ENCODE measurements at places on chromosomes 7 and 10. TPM values are rescaled to one million over a fixed set of nuclear protein-coding genes. Genes with fewer than 3 reads are reported as not detected.

DNA sequence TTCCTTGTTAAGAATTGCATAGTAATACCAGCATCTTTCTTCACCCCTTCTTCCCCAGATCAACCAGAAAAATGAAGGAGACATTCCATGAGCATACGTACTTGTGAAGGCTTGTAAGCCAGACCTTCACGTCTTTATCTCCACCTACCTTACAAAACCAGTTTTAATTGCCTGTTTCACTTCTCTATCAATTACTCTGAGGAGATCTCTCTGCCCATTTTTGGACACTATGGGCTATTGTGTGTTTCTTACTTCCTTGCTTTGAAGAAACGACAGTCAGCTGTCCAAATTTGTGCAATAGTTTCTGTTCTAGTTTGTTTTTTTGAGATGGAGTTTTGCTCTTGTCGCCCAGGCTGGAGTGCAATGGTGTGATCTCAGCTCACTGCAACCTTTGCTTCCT, 349.7 kb upstream of the MBL2 start:
- H3K4me3 ChIP-seq: no peak overlapping the region
- H3K27me3 ChIP-seq: no peaks in the 10 kb centered on the region
- no peak overlapping the region for H3K27ac ChIP-seq
- DNase-seq: no peak

GRCh38 chr7:142865766-142866165, 10.9 kb downstream of the EPHB6 start:
- no peaks in the 10 kb centered on the region for H3K27me3 ChIP-seq
- H3K4me1 ChIP-seq: no peaks in the 10 kb centered on the region

GRCh38 chr7:71613313-71613712, 481.4 kb downstream of the GALNT17 start:
- H3K27me3 ChIP-seq: no peaks in the 10 kb centered on the region
- DNase-seq: no peak
- no peaks in the 10 kb centered on the region for H3K36me3 ChIP-seq
- no peak overlapping the region for H3K27ac ChIP-seq
- H3K4me1 ChIP-seq: no peaks in the 10 kb centered on the region
- H3K4me3 ChIP-seq: no peak overlapping the region

GRCh38 chr7:158037211-158037610, 550.4 kb downstream of the PTPRN2 start:
- no peaks in the 10 kb centered on the region for H3K36me3 ChIP-seq
- no peak for DNase-seq
- H3K27ac ChIP-seq: no peak overlapping the region
- no peaks in the 10 kb centered on the region for H3K27me3 ChIP-seq

GRCh38 chr10:7279303-7279702, 131.5 kb downstream of the SFMBT2 start:
- no peaks in the 10 kb centered on the region for H3K27me3 ChIP-seq
- peaks cover 9% of the 10 kb centered on the region for H3K36me3 ChIP-seq
- H3K4me1 ChIP-seq: peaks cover 3% of the 10 kb centered on the region
- H3K27ac ChIP-seq: no peak overlapping the region

- no peaks in the 10 kb centered on the region for H3K36me3 ChIP-seq
- H3K4me1 ChIP-seq: peaks cover 17% of the 10 kb centered on the region
- H3K4me3 ChIP-seq: no peak overlapping the region
- H3K27me3 ChIP-seq: peaks cover 14% of the 10 kb centered on the region
- DNase-seq: no peak
Measured at GRCh38 chr10:48523820-48524758, 80.8 kb downstream of the ARHGAP22 start.

GRCh38 chr10:86353506-86354485, 12.8 kb downstream of the GRID1 start:
- H3K4me1 ChIP-seq: peaks cover 29% of the 10 kb centered on the region
- DNase-seq: no peak
- no peaks in the 10 kb centered on the region for H3K27me3 ChIP-seq
- H3K27ac ChIP-seq: no peak overlapping the region
- H3K4me3 ChIP-seq: no peak overlapping the region

DNA sequence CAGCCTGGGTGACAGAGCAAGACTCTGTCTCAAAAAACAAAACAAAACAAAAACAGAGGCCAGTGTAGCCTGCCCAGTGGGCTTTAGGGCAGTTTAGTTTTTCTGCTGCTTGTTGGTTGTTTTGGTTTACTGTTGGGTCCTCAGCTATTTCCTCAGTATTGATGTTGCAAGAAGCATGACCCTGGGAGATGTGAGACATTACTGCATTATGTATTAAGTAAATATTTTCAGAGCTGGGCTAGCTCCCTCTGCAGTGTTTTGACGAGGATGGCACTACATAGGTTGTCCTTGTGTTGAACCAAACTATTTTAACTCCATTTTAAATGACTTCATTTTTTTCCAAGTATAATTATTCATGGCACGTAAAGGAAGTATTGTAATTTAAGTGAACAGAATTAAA, 4.8 kb downstream of the AKAP9 start:
- H3K27me3 ChIP-seq: no peaks in the 10 kb centered on the region
- peaks cover 3% of the 10 kb centered on the region for H3K4me1 ChIP-seq
- no peaks in the 10 kb centered on the region for H3K36me3 ChIP-seq
- no peak overlapping the region for H3K4me3 ChIP-seq
- H3K27ac ChIP-seq: no peak overlapping the region
- DNase-seq: no peak

DNA sequence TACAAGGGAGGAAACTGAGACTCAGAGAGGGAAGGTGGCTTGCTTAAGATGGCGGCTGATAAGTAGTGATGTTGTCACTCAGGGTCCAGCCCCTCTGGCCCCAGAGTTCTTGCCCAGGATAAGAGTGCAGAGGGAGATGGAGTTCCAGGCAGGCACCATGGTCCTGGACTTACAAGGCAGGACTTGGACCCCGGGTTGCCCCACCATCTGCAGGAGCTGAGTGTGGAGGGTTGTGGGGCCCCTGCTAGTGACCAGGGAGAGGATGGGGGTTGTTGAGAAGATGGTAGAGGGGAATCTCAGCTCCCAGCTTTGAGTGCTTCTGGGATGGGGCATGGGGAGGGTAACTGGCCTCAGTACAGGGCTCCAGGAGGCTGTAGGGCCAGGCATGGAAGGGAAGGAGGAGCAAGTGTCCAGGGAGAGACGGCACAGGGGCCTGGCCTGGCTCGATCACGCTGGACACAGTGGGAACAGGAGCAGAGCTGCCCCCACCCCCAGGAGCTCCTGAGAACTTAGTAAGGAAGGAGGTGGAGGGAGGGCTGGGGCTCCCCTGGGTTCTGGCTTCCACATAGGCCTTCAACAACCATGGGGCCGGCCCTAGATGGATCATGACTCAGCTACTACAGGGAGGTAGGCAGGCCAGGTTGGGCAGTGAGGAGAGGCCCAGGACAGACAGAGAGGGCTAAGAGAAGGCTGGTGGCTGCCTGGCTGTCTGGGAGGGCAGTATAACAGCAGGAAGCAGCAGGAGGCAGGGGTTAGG, 28.2 kb downstream of the PPIF start:
- no peaks in the 10 kb centered on the region for H3K27me3 ChIP-seq
- DNase-seq: no peak
- no peaks in the 10 kb centered on the region for H3K36me3 ChIP-seq
- no peak overlapping the region for H3K27ac ChIP-seq

GRCh38 chr7:148049068-148049467, 541.5 kb upstream of the C7orf33 start:
- H3K4me3 ChIP-seq: no peak overlapping the region
- no peaks in the 10 kb centered on the region for H3K27me3 ChIP-seq
- H3K27ac ChIP-seq: no peak overlapping the region
- no peaks in the 10 kb centered on the region for H3K36me3 ChIP-seq
- no peaks in the 10 kb centered on the region for H3K4me1 ChIP-seq

DNA sequence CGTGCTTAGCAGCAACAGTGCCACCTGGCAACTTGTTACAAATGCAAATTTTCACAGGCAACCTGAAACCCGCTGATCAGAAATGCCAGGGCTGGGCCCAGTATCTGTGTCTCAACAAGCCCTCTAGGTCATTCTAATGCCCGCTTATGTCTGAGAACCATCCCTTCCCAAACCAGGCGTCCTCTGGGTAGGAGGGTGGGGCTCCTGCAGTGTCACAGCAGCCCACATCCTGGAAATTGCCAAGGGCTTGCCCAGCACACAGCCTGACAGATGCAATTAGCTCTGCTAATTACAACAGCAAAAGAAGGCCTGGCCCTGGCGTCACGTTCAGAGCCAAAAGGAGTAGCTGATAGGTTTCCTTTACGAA, 15.9 kb downstream of the ITPRIP start:
- peaks cover 94% of the 10 kb centered on the region for H3K4me1 ChIP-seq
- peak overlapping the region; percentile 94 for H3K27ac ChIP-seq
- peak; percentile 51 for DNase-seq
- peaks cover 3% of the 10 kb centered on the region for H3K36me3 ChIP-seq

- no peak overlapping the region for H3K27ac ChIP-seq
- no peak for DNase-seq
- no peaks in the 10 kb centered on the region for H3K36me3 ChIP-seq
- H3K4me1 ChIP-seq: peaks cover 32% of the 10 kb centered on the region
- peaks cover 58% of the 10 kb centered on the region for H3K27me3 ChIP-seq
Measured at GRCh38 chr10:110160081-110160480, 47.3 kb upstream of the MXI1 start.

DNA sequence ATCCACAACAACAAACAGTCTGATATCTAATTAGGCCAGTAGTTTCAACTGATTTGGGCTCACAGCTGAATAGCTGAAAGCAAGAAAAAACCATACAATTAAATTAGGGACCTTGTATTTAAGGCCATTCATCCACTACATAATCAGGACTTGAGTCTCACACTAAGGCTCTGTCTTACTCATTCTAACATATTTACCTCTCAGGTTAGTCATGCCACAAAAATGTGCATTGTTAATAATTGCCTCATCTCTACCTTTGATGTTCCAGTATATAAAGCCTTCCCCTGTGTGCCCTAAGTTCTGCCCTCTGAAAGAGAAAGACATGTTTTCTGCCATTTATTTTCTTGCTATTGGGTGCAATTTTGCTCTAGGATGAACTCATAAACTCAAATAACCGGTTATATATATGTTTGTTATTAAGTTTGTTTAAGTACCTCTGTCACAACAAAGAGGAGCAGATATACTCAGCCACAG, 5.3 kb upstream of the C1GALT1 start:
- H3K36me3 ChIP-seq: peaks cover 2% of the 10 kb centered on the region
- peaks cover 12% of the 10 kb centered on the region for H3K4me1 ChIP-seq
- no peaks in the 10 kb centered on the region for H3K27me3 ChIP-seq
- no peak overlapping the region for H3K27ac ChIP-seq

DNA sequence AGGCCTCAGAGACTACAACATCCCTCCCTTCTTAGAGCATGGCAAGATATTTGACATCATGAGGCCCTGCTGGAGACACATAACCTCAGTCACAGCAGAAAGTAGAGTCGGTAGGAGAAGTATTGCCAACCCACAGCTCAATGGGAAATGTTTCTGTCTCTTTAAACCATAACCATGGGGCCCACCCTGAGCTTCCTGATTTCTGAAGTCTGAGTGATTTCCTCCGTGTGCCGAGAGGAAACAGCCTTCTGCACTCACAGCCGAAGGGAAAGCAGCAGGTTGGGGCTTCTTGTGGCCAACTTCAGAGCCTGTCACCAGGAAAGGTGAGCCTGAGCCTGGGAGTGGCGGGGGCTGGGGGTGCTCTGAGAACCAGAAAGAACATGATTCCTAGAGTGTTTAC, at the start of gene GIMAP1:
GIMAP1 (plus strand) TSS at position 246 of the 400 bp plus-strand sequence. CDS start 2,435 bp downstream, outside the sequence.
- H3K36me3 ChIP-seq: peaks cover 27% of the 10 kb centered on the region
- H3K27ac ChIP-seq: peak within 1 kb of the TSS; percentile 79
- DNase-seq: peak; percentile 27
- H3K4me1 ChIP-seq: peaks cover 46% of the 10 kb centered on the region

DNA sequence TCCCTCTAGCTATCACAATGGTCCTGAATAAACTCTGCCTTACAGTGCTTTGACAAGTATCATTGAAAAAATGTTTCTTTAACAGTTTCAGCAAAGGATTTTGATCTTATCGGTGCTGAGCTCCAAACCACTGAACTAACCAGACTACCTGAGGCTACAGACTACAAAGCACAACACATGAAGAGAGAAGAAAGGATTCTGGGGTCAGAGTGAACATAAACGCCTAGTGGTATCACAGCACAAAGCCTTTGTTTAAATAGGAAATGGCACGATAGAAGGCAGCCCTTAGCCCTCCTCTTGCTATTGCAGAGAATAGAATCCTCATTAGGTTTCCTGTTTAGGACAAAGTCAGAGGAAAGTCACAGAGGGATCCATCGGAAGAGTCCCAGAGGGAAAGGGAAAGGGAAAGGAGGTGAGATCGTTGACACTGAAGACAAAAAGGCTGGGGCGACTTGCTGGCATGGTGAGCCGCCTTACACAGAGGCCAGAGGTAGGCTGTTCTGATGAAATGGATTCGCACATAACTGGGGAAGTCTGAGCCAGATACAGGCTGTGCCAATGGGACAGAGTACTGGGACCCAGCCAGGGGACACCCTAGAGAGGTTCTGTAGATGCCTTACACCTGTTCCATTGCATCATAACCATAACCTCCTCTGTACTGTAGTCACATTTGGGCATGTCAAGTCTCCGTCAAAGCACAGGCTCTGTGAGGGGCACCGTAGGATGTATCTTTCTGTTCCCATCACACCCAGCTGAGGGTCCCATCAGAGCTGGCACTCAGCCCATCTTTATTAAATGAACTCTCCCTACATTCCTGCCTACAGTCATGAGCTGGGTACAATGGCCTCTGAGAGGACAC, 71.5 kb downstream of the XPNPEP1 start:
- no peaks in the 10 kb centered on the region for H3K27me3 ChIP-seq
- no peak overlapping the region for H3K4me3 ChIP-seq
- H3K36me3 ChIP-seq: no peaks in the 10 kb centered on the region
- DNase-seq: no peak
- H3K4me1 ChIP-seq: peaks cover 8% of the 10 kb centered on the region
- no peak overlapping the region for H3K27ac ChIP-seq

GRCh38 chr10:79148452-79149344, 79.9 kb downstream of the ZMIZ1 start:
- H3K4me1 ChIP-seq: peaks cover 79% of the 10 kb centered on the region
- H3K27me3 ChIP-seq: no peaks in the 10 kb centered on the region
- H3K36me3 ChIP-seq: no peaks in the 10 kb centered on the region
- DNase-seq: no peak
- H3K27ac ChIP-seq: peak overlapping the region; percentile 29
- H3K4me3 ChIP-seq: no peak overlapping the region

DNA sequence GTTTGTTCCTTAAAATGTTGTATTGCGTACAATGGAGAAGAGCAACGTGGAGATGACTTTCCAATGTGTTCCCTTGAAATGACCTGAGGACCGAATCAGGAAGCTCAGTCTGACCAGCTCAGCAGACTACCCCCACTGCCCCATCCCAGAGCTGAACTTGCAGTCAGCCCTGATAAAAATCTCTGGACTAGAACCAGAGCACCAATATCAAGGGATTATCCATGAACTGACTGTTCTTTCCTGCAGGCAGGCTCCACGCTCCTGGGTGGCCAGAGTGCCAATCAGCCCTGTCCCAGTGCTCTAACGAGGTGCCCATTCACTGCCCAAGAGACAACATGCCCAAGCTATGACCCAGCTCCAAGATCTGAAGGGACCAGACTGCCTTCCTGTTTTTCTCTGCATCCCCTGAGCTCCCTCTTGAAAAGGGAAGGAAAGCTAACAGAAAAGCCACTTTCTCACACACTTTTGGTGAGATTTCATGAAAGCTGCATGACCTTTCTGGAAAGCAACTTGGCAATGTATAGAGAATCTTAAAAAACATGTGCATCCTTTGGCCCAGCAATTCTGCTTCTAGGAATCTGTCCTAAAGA, 130.2 kb downstream of the KCNMA1 start:
- DNase-seq: no peak
- no peaks in the 10 kb centered on the region for H3K36me3 ChIP-seq
- H3K27ac ChIP-seq: no peak overlapping the region
- H3K4me1 ChIP-seq: no peaks in the 10 kb centered on the region

The HOXA9 gene
- total RNA-seq: 0.39 TPM

The HSPA12A gene
- total RNA-seq: not detected

The COL17A1 gene
- not detected for total RNA-seq

The CLRN3 gene
- total RNA-seq: not detected

The ABCB1 gene
- total RNA-seq: 81.4 TPM

The ARL3 gene
- 1.4 TPM for total RNA-seq

The CXCL12 gene
- not detected for total RNA-seq

The STAG3 gene
- 5.5 TPM for total RNA-seq

The VSTM4 gene
- total RNA-seq: 0.38 TPM

The ACTR3C gene
- total RNA-seq: 5.1 TPM

The PON3 gene
- not detected for total RNA-seq
